ENCODE measurements at places on chromosomes 6 and 20.

- no peak for DNase-seq
These were observed 9.6 kb upstream of the RHAG start for GRCh38 chr6:49646130-49646824.

GRCh38 chr6:110509617-110510241 lies 33.3 kb upstream of the SLC22A16 start:
- no peak for DNase-seq

GRCh38 chr20:2139250-2139649 lies 37.6 kb downstream of the STK35 start:
- DNase-seq: no peak

DNA sequence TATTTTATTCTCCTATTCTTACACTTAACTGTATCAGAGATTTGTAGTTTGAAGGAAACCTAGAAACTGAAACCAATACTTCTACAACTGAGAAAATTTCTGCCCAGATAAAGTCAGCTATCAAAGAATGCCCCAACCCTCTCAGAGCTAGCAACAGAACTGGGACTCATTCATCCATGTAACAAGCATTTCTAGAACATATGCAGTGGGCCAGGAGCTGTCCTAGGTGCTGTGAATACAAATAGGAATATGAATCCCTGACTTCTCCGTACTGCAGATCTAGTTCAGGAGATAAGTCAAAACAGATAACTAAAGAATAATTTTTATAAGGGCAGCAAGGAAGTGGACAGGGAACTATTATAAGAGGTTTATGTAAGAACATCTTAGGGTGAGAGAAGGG lies 654.1 kb upstream of the NOX3 start:
- no peak for DNase-seq

GRCh38 chr6:51396583-51396982 lies 577.9 kb downstream of the TFAP2B start:
- DNase-seq: no peak

GRCh38 chr6:106539936-106540335 lies 89.4 kb downstream of the RTN4IP1 start:
- no peak for DNase-seq

GRCh38 chr6:168866534-168866933 lies 387.1 kb downstream of the THBS2 start:
- DNase-seq: no peak

- DNase-seq: no peak
These were observed 41.2 kb upstream of the SLC35D3 start for GRCh38 chr6:136880748-136881460.

DNA sequence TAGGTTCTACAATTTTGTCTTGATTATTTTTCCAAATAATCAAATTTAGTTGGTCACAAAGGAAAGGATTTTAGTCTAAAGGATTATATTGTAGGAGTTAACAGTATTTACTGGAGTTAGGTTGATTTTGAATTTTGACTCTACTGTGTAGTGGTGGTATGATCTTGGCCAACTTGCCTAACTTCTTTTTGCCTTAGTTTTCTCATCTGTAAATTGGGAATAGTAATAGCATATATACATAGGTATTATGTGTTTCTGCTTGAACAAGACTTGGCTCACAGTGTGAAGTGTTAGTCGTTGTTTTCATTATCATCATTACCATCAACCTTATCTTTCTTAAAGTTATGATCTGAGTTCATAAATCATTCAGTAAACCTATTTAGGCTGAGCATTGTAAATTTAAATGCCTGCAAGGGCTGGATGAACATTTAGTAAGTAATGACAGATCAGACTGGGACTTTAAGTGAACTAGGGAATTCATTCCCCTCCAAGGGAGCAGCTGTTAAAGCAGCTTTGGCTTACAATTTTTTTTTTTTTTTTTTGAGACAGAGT lies 11.2 kb downstream of the ITCH start:
- no peak for DNase-seq

- DNase-seq: no peak
These were observed 10.7 kb upstream of the MLIP start for GRCh38 chr6:54100411-54101006.

- no peak for DNase-seq
These were observed 285.0 kb upstream of the RNF24 start for GRCh38 chr20:4300401-4300800.

- no peak for DNase-seq
These were observed 334.3 kb downstream of the ZFAND3 start for GRCh38 chr6:38153798-38154345.

DNA sequence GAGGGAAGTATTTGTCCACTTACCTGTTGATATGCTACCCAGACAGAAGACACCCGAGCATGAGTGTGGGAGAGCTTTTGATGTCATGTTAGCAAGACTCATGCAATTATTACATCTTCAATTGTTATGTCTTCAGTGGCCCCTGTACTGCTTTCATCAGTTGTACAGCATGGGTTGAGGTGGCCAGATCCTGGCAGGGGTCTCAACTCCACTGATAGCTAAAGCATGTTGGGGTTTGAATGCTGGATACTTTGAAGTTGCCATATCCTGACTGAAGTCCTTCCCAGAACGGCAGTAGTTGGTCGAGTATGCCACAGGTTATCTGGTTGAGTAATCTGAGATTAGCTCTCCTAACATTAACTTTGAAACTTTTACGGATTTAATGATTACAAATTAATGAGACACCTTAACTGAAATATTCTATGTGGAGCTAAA lies 46.7 kb downstream of the LRRN4 start:
- DNase-seq: no peak

DNA sequence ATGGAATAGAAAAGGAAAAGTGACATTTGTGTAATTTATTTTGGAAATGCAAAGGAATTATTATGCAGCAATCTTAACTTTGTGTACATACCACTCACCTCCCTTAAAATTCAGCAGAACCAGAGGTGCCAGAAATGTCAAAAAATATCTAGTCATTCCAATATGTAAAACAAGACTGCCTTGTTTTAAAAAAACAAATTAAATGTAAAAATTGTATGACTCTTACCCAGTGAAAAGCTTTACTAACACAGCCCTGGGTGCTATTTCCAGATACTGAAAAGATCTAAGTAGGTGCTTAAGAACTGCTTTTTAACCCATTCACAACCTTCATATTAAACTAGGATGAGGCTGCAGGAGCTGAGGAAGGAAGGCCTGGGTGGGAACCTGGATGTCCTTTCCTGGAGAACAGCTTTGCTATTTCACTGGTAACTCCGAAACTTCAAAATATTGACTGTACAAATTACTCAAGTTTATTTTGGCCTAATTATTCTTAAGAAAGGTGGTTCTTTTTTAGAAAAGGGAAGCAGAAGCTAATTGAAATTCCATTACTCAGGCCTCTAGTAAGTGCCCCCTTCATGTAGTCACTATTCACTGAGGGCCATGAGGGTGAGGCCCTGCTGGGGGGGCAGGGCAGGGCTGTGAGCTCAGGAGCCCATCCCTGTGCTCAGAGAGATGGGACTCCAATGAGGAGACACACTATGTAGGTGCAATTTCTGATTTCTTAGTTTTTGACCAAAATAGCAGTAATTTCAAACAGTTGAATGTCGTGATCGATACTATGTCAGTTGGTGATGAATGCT lies 139.6 kb downstream of the MAP3K4 start:
- DNase-seq: no peak

GRCh38 chr6:37177077-37177934 lies 7.4 kb downstream of the PIM1 start:
- no peak for DNase-seq

GRCh38 chr6:125469915-125470314 lies 168.1 kb upstream of the HDDC2 start:
- no peak for DNase-seq

DNA sequence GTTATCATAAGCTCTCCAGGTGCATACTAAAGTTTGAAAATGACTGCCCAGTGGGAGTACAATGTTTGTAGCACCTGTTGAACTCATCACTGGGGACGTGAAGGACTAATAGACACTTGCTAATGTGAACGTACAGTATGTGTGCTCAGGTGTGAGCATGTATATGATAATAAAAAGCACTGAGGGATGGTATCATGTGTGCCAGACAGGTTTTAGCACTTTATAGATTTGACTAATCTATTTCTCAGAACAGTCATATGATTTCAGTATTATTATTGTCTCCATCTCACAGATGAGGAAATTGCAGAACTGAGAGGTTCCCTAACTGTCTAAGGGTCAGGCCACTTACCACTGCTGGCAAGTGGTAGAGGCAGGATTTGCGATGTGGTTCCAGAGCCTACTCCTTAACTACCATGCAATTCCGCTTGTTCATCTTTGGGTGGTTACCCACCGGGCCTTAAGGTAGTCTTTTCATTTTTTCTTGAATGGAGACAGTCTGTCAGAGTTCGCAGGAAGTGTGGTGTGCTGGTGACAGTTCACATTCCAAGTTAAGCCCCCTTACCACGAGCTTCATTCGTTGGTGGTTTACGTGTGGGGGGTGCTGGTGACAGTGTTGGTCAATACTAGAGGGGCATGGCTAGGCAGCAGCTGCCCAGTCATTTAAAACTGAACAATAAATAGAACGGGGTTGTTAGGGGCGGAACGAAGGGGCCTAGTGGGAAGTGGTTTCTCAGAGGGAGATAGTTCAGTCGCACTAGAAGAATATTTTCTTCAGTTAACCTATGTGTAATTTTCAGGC lies 46.8 kb downstream of the RREB1 start:
- no peak for DNase-seq

DNA sequence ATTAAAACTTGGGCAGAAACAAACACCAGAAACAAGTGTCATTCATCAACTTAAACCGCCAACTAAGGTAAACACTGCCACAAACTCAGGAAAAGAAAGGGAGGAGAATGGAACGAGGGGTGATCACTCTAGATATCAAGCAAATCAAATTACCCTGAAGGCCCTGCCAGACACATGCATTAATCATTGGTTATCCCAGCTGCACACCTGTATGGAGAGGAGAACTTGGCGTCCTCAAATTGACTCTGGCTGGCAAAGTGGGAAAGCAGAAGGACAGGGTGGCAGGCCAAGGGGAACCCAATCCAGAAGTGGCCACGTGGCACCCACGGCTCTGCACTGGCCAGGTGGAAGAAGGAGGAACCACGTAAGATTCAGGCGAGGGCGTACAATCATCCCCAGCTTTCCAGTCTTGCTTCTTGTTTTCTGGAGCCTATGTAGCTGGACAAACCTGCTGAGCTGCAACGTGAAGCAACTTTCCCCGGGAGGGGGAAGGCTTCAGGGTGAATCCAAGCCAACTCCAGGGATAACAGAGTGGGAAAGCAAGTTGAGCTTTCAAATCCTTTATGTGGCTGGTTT lies 156.2 kb upstream of the JARID2 start:
- DNase-seq: no peak

DNA sequence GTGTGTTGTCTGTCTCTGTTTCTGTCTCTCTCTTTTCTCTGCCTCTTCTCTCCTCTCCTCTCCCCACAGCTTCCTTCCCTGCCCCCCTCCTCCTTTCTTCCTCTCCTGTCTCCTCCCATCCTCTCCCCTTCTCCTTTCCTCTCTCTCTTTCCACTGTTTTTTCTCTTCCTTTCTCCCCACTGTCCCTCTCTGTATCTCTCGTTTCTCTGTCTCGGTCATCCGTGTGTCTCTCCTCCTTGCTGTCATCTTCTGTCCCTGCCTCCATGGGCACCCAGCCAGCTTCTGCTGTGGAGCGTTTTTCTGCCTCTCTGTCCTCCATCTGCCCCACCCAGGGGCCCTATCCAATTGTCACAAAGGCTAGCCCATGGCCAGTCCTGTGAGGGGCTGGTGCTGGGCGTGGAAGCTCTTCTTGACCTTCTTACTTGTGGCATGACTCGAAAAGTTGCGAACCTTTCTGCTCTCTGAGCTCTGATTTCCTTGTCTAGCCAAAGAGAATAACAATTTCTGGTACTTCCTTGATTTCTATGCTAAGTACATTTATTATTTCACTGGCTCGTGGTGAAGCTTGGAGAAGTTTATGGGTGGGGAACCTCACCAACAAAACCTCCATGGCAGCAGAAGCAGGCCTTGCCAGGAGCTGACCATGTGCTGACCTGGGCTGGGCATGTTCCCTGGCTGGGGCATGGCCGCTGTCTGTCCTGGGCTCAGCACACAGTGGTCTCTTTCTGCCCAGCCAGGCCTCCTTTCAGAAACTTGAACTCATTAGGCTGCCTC lies 69.3 kb downstream of the CEBPB start:
- DNase-seq: no peak

- no peak for DNase-seq
These were observed 62.2 kb upstream of the KLHL31 start for GRCh38 chr6:53727748-53728147.

DNA sequence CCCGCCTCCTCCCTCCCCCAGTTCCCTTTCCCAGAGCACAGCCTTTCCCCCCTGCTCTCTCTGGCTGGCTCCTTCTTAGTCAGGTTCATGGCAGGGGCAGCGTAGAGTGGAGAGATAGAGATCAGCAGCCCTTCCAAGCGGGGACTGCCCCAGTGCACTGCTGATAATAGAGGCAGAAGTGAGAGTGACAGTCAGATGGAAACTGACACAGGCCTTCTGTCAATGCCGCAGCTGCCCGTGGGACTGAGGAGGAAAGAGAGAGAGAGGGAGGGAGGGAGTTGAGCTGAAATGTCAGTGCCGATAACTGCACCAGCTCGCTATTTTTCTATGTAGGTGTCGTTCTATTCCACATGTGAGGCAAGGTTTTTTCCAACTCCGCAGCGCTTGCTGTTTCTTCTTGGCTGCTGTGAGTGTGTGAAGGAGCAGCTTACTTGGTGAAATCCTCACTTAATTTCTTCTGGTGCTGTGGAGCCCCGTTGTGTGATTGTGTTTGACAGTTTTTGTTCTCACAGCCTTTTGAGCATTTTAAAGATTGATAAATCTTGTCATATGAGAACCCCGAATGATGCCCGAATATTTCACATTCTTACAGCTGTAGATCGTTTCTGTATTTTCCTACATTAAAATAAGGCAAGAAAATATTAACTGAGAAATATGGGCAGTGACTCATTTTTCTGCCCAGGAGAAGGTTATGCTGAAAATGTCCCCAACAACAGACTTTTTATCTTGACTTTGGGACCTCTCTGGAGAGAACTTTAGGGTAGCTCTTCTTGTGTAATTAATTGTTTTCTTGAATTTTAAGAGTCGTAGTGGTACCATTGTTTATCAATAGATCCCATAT lies 386.4 kb upstream of the MMS22L start:
- DNase-seq: peak; percentile 28

DNA sequence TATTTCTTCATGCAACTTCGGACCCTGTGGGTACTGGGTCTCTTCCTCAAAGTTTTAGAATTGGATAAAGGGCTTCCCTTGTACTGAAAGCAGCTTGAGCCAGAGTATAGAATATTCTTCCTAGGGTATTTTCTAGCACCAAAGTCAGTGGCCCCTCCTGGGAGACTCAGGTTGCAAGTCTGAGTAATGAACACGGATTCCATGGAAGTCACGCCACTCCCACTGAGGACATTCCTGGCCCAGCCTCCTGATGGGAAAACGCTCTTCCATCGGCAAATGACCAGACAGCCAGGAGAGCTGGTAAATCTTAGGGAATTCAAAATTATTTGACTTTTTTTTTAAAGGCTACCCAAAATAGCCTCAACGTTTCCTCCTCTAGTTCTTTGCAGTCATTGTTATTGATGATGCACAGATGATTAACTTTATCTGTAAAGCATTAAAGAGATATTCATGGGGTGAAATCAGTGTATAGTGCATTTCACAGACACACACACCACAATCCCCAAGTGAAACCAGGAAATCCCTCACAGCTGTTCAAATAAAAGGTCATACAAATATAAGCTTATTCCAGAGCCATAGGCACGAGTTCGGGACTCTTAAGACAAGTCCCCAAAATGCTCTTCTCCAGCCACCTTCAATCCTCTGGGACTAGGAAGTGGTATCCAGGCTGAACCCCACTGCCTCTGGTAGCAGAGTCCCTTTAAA lies 248.8 kb downstream of the SOD2 start:
- no peak for DNase-seq
